ENCODE measurements at places on chromosomes 12 and 14. TPM values are rescaled to one million over a fixed set of nuclear protein-coding genes. Genes with fewer than 3 reads are reported as not detected.

Gene TAS2R30
- 10.5 TPM for total RNA-seq

Gene TBK1
- 23.5 TPM for total RNA-seq

Gene PRPF39
- total RNA-seq = 23.2 TPM

Gene OTUB2
- 0.49 TPM for total RNA-seq

GRCh38 chr14:22488522-22489243 lies 100.3 kb downstream of the DAD1 start:
- no peak for DNase-seq

- no peak for DNase-seq
Observed at GRCh38 chr12:6061660-6062059, 62.8 kb downstream of the VWF start.

DNA sequence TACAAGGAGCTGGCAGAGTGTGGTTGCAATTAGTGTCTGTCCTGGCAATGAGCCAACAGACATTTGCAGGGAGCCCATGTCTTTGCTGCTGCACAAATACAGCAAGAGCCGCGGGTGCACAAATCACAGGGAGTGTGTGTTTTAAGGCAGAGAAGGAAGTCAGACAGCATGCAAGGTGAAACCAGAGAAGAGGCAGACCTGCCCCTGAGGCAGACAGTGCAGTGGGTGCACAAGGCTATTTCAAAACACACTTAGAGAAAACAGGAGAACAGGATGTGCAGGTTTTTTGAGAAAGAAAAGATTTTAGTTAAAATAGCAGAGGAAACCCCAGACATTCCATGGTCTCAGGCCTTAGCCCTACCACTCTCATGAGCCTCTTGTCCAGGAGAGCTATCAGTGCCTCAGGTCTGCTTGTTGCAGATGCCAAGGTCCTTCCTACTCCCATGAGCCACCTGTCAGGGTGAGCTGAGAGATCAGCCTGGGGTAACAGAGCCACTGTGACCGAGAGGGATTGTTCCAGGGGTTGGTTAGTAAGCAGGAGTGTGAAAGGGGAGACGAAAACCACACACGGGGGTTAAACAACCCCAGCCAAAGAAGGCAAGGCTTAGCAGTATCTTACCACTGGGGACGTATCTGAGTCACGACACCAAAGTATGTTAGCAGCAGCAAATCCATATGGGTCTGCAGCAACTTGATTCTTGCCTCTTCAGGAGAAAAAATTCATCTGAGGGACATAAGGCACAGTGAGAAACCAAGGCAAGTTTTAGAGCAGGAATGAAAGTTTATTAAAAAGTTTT lies 78.1 kb downstream of the C14orf132 start:
- no peak for DNase-seq

GRCh38 chr14:70013271-70013873 lies 134.2 kb downstream of the SMOC1 start:
- no peak for DNase-seq

- no peak for DNase-seq
Observed at GRCh38 chr12:109697877-109698468, 15.7 kb upstream of the FAM222A start.

DNA sequence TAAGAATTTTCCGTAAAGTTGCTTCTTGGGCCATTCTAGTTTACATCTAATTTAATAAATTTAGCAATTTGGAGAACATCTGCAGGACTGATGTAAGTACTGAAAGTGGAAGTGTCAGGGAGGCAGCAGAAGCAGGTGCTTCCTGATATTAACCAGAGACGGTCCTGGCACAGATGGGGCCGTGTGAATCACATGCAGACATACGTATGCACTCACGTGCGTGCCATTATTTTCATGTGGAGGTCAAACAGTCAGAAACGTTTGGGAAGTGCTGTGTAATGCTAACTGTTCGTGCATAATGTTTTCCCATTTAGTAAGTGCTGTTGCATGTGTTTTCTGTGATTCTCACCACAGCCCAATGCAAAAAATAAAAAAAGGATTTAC lies 87.8 kb upstream of the DYNC1H1 start:
- DNase-seq = peak; percentile 95

DNA sequence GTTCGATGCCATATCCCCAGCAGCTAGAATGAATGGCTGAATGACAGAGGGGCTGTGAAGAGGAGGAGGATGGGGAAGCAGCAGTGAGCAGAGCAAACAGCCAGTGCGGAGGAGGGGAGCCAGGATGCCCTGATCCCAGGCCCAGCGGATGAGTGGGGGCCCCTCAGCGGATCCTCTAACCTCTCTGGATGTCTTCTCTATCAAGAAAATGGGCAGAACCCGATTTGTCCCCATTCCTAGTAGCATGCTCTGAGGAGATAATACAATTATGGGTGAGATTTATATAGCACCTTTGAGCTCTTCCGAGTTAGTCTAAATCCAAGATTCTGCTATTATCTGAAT lies 30.0 kb upstream of the RPLP0 start:
- no peak for DNase-seq

DNA sequence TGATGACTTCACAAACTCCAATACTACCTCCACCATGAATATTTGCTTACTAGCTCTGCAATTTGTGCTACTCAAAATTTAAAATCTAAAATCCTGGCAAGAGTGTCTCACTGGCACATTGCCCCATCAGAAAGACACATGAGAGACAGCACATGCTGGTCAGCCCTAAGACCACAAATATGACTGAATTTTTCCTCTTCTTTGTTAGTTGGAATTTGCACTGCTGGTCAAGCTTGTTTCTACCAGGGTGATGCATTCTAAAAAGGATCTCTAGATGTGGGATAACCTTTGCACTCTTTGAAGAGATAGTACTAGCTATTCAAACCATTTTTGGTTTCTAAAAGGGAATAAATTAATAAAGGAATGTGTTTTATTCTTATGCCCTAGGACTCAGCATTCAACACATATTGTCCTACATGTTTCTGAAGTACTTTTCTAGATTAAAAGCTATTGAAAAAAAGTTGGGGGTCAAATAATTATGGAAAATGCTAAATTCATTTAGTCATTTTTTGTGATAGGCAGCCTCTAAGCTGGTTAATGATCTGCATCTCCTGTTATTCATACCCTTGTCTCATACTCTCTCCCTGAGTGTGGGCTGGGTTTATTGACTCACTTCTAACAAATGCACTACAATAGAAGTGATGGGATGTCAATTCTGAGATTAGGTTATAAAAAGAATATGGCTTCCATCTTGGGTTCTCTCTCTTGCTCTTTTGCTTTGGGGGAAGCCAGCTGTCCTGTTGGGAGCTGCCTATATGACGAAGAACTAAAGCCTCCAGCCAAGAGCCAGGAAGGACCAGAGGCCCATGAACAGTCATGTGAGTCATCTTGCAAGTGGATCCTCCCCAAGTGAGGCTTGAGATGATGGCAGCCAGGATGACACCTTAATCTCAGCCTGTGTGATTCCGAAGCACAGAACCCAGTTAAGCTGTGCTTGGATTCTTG lies 211.5 kb upstream of the CRY1 start:
- no peak for DNase-seq

GRCh38 chr12:3097186-3097804 lies 20.1 kb downstream of the TSPAN9 start:
- no peak for DNase-seq

DNA sequence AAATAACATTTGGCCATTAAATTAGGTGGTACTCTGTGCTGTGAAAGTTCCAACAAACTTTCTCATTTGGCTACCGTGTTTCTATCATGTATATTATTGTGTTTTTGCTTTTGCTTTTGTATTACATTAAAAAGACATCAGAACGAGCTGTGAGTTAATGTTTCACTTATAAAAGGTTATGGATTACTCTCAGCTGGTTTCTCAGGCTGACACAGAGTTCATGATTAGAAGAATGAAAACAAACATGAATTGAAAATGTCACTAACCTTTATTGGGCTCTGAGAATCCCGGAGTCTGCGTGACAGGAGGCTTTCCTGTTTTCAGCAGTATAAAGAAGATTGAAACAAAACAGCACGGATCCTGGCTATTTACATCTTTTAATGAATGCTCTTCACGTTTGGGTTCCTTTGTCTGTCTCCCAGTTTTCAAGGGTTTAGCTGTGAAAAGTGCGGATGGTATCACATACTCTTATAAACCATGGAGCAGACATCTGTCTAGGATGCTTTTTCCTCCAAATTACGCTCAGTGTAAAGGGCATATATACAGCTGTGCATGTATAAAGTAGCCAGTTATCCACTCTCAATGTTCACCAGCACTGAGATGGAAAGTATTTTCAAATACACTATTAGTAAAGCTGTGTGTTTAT lies 153.6 kb downstream of the PTCSC3 start:
- DNase-seq = no peak

DNA sequence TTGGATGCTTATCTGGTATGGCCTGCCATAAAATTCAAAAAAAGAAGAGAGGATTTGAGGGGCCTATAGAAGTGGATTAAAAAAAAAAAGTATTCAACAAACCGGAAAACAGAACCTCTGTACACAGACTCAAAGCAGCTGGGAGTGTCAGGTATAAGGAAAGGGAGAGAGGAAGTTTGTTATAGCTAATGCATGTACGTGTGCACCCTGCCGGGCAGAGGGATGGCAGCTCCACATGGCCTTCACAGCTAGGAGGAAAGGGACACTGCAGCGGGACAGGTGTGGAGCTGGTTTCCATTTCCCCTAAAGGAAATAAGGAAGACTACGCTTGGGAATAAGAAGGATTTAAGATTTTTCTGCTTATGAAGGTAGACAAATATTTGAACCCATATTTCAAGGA lies 21.5 kb downstream of the SLC7A8 start:
- no peak for DNase-seq

- no peak for DNase-seq
Observed at GRCh38 chr14:89186856-89187376, 230.1 kb downstream of the FOXN3 start.

- peak; percentile 53 for DNase-seq
Observed at GRCh38 chr14:104427131-104427851, 152.3 kb upstream of the C14orf180 start.

- no peak for DNase-seq
Observed at GRCh38 chr12:92911339-92911738, 17.8 kb downstream of the EEA1 start.

DNA sequence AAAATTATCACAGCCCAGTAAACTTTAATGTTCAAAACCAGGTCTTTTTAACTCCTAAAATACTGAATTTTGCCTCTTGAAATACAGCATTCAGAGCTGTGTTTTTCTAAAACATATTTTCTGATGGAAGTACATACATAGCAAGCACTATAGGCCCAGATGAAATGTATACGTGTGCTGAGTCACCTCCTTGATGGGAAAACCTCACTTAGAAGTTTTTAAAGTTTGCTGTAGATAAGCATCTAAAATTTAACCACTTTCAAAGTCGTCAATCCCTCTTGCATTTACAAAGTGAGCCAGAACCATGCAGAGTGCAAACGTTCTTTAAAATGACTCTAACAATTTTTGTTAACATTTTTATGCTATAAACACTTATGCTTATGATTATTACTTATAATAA lies 618.8 kb downstream of the RPS29 start:
- no peak for DNase-seq

- DNase-seq = no peak
Observed at GRCh38 chr12:44403185-44403584, 472.9 kb downstream of the NELL2 start.

GRCh38 chr12:52496054-52496453 lies 3.0 kb upstream of the KRT6A start:
- no peak for DNase-seq

DNA sequence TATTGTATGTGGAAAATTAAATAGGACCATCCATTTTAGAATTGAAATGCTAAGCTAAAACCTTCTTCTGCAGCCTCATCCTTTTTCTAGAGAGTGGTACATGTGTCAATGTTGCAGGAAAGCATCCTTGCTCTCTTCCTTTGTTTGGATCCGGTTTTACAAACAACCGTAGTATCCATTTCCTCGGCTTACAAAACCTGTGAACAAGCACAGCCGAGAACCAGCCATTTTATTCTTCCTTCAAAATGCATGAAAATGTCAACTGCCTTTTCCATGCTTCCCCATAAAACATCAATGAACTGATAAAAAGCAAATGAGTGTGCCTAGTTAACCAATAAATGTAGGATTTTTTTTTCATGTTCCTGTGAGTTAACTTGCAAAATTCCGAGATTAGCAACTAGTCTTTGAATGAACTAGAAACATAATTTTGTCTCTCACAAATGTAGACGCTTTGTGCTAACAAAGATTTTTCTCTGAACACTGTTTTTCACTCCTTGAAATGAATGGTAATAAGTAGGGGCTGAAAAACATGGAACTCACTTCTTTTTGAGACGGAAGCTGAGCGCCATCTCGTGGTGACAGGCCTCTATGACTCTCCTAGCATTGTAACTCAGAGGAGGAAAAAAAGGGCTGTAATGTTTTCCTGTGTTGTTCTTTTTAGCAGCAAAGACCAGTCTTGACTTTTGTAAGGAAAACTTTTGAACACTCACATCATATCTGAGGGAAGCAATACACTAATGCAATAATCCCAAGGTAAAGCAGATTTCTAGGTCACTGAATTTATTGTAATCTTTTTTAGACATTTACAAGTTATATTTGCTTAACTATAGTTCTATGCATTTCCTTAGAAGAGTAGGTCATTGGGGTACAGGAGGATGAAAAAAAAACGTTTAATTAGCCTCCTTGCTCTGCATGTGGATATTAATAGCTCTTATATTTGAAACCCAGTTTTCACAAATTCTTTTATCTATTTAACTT lies 157.4 kb upstream of the FOXG1 start:
- DNase-seq = no peak

DNA sequence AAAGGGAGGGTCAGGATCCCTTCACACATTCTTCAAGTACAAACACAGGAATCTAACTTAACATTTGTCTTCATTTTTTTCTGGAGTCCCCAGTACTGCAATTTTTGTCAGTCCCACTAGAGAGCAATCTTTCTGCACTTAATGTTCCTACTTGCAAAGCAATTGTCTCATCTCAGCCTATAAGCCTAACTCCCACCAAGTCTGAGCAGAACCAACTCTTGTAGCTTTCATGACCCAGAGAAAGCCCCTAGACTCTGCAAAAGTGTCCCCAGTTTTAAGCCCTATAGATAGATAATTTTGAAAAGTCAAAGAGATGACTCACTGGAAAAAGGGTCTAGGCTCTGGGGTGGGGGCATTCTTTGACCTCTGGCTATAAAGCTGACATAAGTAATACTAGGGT lies 1.8 kb upstream of the ZBTB39 start:
- DNase-seq = no peak

GRCh38 chr14:73738518-73739173 lies 24.5 kb upstream of the PNMA1 start:
- peak; percentile 64 for DNase-seq

GRCh38 chr12:50066402-50066801 lies 9.0 kb downstream of the ASIC1 start:
- peak; percentile 79 for DNase-seq

- DNase-seq = no peak
Observed at GRCh38 chr14:65824285-65824977, 411.9 kb downstream of the FUT8 start.

DNA sequence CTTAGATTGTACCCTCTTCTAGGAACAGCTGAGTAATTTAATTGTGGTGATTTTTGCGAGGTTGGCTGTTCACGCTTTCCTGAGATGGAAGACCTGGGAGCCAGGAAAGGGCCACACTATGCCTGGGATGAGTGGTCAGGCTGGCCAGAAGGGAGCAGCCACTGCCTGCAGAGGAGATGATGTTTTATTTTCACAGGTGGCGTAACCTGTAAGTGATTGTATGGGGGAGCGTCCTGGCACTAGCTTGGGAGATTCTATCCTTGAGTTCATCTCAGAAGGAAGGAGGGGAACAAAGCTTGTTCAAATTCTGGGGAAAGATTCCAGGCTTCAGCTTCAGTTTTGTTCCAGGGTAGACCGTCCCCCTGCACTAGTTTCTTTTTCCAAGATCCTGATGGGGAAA lies 1.2 kb downstream of the RPH3A start:
- DNase-seq = no peak

- DNase-seq = no peak
Observed at GRCh38 chr14:23454445-23454856, 15.1 kb upstream of the NGDN start.

Measured in sigmoid colon (tissue), 7 donors.